ENCODE measurements at places on chromosomes 6 and 20.

DNA sequence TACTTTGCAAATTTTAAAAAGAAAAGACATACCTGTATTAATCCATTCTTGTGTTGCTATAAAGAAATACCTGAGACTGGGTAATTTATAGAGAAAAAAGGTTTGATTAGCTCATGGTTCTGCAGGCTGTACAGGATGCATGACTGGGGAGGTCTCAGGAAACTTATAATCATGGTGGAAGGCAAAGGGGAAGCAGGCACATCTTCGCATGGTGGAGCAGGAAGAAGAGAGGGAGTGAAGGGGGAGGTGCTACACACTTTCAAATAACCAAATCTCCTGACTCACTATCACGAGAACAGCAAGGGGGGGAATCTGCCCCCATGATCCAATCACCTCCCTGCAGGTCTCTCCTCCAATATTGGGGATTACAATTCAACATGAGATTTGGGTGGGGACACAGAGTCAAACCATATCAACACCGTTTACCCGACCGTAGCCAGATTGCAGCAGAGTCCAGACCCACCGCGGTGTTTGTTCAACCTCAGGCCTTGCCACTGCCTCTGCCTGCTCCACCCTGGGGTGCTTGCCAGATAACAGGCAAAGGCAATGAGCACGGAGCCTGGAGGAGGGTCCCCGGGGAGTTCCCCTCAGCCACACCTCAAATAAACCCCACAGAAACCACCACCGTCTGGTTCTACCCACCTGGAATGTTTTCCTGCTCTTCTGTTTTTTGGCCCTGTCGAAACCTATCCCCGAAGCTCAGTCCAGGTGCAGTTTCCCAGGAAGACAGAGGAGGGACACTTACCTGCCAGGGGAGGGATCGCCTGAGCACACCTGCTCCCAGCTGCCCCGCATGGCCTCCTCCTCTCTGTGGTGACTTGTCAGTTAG, 142.2 kb upstream of the AFDN start:
- DNase-seq = no peak

DNA sequence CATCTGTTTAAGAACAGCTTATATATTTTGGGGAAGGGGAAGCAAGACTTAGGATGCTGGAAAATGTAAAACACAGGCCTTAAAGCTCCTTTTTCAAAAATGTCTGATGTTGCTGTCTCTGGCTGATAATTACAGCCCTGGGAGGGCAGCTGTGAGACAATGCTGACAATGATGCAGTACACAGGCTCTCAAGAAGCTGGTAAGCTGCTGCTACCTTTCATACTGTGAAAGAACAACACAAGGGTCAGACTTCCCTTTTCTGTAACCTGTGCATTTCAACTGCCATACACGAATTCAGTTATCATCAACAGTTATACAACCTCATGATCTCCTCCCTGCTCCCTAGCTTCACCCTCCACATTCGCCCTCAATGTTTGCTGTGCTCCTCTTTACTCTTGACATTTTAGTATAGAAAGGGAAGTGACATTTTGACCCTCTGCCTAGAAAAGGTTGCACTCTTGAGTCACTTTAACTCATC, 25.2 kb downstream of the MAP7 start:
- DNase-seq = no peak

GRCh38 chr20:17504066-17504897, 26.9 kb downstream of the BFSP1 start:
- DNase-seq = no peak

GRCh38 chr6:165905744-165906143, 242.7 kb upstream of the PDE10A start:
- DNase-seq = no peak

GRCh38 chr20:19815553-19815991, 57.5 kb downstream of the RIN2 start:
- no peak for DNase-seq

DNA sequence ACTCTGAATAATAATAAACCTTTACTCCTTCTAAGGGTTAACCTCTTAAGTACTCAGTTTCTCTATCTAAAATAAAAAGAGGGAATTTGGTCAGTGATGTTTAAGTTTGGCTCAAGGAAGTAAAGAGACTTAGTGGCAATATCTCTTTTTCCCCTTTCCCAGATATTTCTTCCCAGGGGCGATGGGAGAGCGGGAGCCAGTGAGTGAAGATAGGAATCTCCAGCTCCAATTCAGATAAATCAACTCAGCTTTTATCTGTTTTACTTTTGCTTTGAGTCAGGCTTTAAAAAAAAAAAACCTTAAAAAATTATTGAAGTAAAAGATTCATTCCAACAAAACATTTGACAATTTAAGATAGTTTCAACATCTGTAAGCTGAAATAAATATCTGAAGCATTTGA, 45.4 kb upstream of the SNRPB2 start:
- no peak for DNase-seq
